ENCODE measurements at places on chromosomes 7 and 10. TPM values are rescaled to one million over a fixed set of nuclear protein-coding genes. Genes with fewer than 3 reads are reported as not detected.

VOPP1 gene
- 29.9 TPM for polyA plus RNA-seq

IDI1 gene
- polyA plus RNA-seq: 66.5 TPM

FBXO24 gene
- polyA plus RNA-seq: 0.88 TPM

TAC1 gene
- 12.9 TPM for polyA plus RNA-seq

LDB3 gene
- polyA plus RNA-seq: 4.0 TPM

SFTPD gene
- 0.42 TPM for polyA plus RNA-seq

NSUN5 gene
- 23.8 TPM for polyA plus RNA-seq

TRPV5 gene
- 0.73 TPM for polyA plus RNA-seq

ZSCAN25 gene
- polyA plus RNA-seq: 14.3 TPM

OGDHL gene
- polyA plus RNA-seq: 20.0 TPM

AASS gene
- polyA plus RNA-seq: 29.6 TPM

LUC7L2 gene
- 101 TPM for polyA plus RNA-seq

PALD1 gene
- 6.1 TPM for polyA plus RNA-seq

CTAGE6 gene
- not detected for polyA plus RNA-seq

PPP1R3C gene
- 39.6 TPM for polyA plus RNA-seq

GFRA1 gene
- polyA plus RNA-seq: 17.4 TPM

MGAM2 gene
- polyA plus RNA-seq: 53.8 TPM

GRCh38 chr7:117961235-117961634, 88.0 kb upstream of the CTTNBP2 start:
- no peak for DNase-seq

- no peak for DNase-seq
These were observed 380.9 kb upstream of the SEMA3C start for GRCh38 chr7:81299711-81300110.

DNA sequence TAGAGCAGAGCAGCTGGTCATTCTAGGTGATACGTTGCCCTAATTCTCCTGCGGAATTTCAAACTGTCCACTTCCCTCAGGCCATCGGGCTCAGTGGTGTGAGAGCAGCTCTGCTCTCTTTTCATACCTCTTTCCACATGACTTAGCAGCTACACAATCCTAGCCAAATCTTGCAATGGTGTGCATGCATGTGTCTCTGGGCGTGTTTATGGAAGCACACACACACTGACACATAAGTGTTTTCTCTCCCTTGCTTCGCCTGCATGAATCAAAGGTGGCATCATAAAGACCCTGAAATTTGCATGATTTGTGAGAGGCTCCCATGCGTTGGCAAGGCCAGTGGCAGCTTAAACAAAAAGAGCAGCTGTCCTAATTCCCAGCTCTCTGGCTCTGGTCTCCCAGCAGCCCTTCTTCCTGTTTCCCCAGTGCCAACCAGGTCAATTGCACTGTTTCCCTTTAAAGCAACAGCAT, 1189.5 kb downstream of the GATA3 start:
- DNase-seq: no peak

DNA sequence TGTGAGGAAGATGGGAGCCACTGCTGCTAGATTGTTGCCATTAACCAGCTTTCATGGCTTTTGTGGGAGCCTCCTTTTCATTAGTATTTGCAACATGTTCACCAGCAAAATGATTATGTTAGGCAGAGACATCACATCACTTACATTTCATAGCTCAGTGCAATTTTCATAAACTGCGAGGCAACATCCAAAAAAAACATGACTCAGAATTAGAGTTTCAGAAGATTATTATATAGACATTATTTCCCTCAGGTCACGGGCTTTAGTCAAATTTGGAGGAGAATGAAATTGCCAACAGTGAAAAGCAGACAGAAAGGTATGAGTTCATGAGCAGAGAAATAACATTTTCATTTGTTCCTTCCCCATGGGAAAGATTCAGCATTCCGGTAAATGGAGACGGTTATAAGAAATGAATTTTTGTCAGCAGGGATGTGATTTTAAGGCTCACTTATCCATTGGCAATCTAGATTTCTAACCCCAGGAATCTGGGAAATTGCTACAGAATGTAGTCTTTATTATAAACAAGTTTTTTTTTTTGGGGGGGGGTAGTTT, 573.2 kb downstream of the AUTS2 start:
- DNase-seq: no peak

- DNase-seq: no peak
These were observed 750.7 kb upstream of the KCND2 start for GRCh38 chr7:119522263-119522662.

- no peak for DNase-seq
These were observed 511.0 kb downstream of the PTPRN2 start for GRCh38 chr7:158076656-158077055.

DNA sequence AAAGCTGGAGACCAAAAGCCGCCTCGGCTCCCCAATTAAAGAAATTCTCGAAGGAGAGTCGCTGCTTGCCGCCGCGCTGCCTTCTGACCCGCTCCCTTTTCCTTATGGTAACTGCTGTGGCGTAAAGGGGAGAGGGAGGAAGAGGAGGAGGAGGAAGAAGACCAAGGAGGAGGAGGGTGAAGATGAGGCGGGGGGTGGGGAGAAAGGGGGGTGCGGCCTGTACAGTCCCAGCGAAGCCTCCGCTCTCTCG, 388 bp downstream of the CNOT4 start:
- no peak for DNase-seq

GRCh38 chr7:20284003-20284770, 46.5 kb upstream of the ITGB8 start:
- DNase-seq: no peak

GRCh38 chr7:134255814-134256213, 60.9 kb downstream of the SLC35B4 start:
- no peak for DNase-seq

- no peak for DNase-seq
These were observed 29.5 kb upstream of the TUBB8 start for GRCh38 chr10:78556-78955.

- no peak for DNase-seq
These were observed 4.1 kb downstream of the FHIP2A start for GRCh38 chr10:114825513-114826253.

DNA sequence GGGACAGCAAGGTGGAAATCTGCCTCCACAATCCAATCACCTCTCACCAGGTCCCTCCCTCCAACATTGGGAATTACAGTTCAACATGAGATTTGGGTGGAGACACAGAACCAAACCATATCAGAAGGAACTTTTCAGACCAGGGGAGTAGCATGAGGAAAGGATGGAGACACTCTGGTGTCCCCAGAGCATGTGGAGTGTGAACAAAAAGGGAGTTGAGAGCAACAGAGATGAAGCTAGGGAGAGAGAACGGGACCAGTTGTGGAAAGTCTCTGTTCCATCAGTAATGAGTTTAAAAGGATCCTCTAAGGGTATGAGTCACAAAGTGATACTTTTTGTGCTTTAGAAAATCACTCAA, 382.0 kb downstream of the SFMBT2 start:
- DNase-seq: no peak

DNA sequence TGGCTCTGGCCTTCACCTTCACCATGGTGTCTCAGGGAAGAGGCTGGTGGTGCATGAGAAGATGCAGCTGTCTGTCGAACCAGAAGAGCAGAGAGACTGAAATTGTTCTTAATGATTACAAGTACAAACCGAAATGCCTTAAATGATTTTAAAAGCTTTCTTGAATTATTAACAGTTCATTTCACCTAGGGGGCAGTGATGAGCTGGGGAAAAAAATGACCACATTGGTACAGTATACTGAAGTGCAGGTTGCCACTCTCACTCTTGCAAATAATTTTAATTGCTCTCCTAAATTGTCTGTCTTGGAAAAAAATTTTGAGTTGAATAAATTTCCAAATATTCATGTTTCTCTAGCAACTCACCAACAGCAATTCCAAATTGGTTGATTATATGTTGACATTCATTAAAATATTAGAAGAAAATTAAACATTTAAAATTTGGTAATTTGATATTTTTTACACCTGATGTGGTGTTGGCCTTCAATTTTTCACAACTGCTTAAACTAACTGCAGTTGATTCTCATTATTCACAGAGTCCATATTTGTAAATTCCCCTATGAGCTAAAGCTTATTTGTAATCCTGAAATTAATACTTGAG, 692.6 kb downstream of the ZWINT start:
- DNase-seq: no peak

DNA sequence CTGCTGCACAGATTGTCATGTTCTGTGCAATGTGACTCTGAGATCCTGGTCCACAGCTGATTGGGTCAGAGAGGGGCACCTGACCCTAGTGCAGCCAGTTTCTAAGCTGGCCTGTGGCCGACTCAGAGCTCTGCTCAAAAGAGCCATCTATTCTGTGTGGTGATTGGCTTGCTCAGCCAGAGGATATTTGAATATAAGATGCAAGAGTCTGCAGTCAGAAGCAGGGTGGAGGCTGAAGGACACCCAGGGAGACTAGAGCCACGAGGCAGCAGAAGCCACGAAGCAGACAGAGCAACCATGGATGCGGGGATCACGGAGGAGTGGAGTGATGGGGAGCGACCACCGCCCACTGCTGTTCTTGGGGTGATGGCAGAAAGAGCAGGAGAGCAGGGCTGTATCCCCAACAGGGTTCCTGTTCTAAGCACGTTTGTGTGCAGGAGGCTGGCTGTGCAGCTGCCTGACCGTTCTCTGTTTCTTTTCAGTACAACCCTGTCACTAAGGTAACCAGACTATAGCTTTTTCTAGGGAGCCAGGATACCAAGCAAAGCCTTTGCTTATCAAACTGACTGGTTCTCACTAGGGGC, 19.5 kb upstream of the RHEB start:
- no peak for DNase-seq

GRCh38 chr10:75553550-75553949, 122.1 kb downstream of the LRMDA start:
- DNase-seq: no peak

DNA sequence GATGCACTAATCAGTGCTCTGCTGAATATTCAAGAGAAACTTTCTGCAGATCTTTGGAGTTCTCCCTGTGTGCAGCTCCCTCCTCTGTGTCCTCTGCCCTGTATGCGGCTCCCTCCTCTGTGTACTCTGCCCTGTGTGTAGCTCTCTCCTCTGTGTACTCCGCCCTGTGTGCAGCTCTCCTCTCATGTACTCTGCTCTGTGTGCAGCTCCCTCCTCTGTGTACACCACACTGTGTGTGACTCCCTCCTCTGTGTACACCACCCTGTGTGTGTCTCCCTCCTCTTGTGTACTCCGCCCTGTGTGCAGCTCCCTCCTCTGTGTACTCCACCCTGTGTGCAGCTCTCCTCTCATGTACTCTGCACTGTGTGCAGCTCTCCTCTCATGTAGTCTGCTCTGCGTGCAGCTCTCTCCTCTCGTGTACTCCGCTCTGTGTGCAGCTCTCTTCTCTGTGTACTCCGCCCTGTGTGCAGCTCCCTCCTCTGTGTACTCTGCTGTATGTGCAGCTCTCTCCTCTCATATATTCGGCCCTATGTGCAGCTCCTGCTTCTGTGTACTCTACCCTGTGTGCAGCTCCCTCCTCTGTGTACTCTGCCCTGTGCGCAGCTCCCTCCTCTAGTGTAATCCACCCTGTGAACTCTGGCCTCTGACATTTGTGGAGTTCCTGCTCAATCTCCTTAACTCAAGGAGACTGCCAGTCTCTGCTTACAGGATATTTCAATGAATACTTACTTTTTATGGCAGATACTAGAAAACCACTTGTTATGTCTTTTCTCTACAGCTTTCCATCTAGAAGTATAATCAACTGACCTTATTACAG, 280.4 kb downstream of the GLRX3 start:
- peak; percentile 69 for DNase-seq

- DNase-seq: no peak
These were observed 277.5 kb upstream of the MAGI2 start for GRCh38 chr7:79730971-79731370.

DNA sequence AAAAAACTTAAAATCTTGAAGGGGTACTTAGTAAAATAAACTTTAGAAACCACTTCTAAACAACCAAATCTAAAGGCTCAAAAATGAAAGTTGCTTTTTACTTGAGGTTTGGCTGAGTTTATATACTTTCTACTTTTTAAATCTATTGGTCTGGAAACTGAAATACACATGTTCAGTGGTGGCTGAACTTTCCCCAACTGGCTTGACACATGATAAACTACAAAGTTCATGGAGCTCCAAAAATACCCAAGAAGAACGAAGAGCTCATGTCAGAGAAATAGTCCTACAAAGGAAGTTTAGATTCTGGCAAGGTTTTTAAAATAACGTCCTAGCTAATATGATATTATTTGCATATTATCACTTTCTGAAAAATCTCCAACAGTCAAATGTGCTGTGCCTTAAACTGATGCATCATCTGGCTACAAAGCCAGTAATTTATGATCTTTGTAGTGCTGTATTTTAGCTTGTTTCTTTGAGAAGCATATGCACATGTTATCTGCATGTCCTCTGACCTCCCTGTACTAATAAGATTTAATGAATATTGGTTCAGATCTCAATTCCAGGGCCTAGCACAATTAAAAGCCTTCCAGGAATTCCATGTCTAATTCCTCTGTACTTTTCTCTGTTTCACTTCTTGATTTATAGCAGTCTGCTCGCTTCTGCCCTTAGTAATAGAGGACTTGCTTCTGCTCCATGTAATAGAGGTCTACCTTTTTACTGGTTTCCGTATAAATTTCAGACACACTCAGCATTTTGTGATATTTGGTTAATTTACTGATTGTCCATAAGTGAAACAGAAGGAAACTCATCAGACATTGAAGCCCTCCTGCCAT, 28.2 kb downstream of the SEMA3C start:
- no peak for DNase-seq

DNA sequence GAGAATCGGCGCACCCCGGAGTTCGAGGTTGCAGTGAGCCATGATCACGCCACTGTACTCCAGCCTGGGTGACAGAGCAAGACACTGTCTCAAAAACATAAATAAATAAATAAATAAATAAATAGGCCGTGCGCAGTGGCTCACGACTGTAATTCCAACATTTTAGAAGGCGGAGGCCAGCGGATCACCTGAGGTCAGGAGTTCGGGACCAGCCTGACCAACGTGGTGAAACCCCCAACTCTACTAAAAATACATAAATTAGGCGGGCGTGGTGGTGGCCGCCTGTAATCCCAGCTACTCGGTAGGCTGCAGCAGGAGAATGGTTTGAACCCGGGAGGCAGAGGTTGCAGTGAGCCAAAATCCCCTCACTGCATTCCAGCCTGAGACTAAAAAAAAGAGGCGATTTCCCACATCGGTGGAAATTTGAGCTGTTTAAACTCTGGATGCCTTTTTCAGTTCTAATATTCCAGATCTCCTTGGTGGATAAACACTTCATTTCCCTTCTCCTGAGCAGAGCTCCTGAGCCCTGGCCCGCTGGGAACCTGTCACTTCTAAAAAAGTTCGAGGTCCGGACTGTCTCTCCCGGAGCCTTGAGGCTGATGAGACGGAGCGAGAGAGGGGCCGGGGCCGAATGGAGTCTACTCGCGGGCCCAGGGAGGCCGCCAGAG, 2.0 kb upstream of the NFKB2 start:
- DNase-seq: no peak
